ENCODE measurements at places on chromosomes 4 and X.
A peak's percentile ranks its signal among the peaks of the same experiment; 100 is the strongest.

- DNase-seq = no peak
These were observed 99.6 kb upstream of the TMEM150C start for GRCh38 chr4:82661181-82661992.

GRCh38 chr4:149160370-149160769 is 655.3 kb downstream of the IQCM start:
- no peak for DNase-seq

DNA sequence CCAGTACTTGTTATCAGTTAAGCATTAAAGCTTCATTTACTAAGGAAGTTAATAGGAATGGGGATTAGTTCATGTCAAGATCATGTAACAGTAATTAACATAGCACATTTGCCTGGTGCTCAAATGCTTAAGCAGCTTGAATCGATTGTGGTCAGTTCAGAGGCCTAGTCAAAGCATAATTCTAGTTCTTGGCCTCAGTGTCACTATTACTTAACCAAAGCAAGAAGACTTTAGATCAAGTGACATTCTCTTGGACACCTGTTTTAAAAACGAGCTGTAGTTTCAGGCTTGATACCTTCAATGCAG is 115.2 kb upstream of the BMPR1B start:
- no peak for DNase-seq

- DNase-seq = peak; percentile 19
These were observed 12.2 kb downstream of the ARHGEF6 start for GRCh38 chrX:136768469-136769084.

- DNase-seq = no peak
These were observed 135.6 kb downstream of the EVC2 start for GRCh38 chr4:5572751-5573150.

- DNase-seq = no peak
These were observed 60.8 kb upstream of the TMEM33 start for GRCh38 chr4:41874398-41874797.

GRCh38 chr4:181939199-181939945 is 303.8 kb upstream of the TENM3 start:
- DNase-seq = no peak

GRCh38 chr4:151324752-151325110 is 674 bp downstream of the SH3D19 start:
- peak; percentile 48 for DNase-seq

- no peak for DNase-seq
These were observed 13.9 kb downstream of the ANAPC10 start for GRCh38 chr4:145083891-145084605.

DNA sequence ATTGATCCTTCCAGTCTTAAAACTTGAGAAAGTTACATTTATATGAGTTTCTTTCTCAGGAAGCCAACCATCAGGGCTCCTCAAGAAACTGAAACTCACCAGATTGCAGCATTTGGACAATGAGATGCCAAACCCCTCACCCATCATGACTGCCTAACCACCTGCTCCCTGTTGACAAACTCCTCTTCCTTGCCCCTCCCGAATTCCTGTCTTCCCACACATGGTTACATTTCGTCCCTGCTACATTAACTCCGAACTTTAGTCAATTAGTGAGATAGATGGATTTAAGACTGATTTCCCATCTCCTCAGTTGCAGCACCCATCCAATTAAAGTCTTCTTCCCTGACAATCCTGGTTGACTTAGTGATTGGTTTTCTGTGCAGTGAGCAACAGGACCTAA is 118.7 kb downstream of the ZNF330 start:
- no peak for DNase-seq

DNA sequence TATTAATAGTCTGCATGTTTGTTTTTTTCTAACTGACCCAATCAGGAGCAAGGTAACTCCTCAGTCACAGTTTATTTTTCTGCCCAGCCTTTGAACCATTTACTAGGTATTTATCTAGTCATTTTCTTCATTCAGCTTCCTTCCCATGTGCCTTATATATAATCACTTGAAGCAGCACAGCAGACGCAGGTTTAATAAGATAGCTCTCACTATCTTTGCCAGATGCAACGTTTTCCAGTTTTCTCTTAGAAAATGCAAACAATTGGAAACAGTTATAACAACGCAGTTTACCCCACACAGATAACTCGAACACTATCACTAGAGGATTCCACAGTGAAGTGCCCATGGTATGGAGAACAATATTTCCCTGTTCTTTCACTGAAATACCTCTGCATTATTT is 56.4 kb upstream of the NFKB1 start:
- DNase-seq = no peak

DNA sequence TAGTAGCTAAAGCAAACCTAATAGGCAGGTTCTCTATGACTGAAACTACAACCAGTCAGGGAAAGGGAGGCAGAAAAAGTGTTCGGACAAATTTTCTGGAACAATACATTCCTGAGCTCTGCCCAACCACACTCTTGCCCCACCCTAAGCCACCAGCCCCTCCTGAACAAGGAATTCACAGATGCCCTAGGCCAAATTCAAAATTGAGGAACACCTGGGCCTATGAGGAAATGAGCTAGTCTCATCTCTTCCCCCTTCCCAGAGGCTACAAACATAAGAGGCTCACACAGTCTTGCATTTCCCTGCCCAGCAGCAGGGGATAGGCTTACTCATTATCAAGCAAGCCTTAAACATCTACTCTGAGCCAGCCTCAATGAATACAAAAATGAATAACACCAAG is 284.7 kb downstream of the ZNF674 start:
- DNase-seq = no peak

GRCh38 chr4:110781944-110782343 is 159.1 kb upstream of the PITX2 start:
- no peak for DNase-seq

GRCh38 chrX:118153270-118153669 is 36.7 kb upstream of the KLHL13 start:
- no peak for DNase-seq

GRCh38 chr4:157172011-157172410 is 48.5 kb upstream of the GRIA2 start:
- DNase-seq = no peak

- no peak for DNase-seq
These were observed 23.7 kb downstream of the ELF4 start for GRCh38 chrX:130086447-130087206.

DNA sequence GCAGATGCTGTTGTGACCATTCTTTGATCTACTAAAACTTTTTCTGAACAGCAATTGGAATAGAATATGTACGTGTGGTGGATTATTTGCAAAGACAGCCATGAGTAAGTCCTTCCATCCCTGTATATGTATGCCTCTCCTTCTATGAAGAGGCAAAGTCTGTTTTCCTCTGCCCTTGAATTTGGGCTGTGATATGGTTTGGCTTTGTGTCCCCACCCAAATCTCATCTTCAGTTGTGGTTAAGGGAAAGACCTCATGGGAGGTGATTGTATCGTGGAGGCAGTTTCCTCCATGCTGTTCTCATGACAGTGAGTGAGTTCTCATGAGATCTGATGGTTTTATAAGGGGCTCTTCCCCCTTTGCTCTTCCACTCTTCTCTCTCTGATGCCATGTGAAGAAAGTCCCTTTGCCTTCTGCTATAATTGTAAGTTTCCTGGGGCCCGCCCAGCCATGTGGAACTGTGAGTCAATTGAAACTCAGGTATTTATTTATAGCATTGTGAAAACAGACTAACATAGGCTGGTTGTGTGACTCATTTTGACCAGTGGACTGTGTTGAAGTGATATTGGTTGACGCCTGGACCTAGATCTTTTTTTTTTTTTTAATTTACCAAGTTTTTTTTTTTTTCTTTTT is 108.3 kb upstream of the CAMK2D start:
- no peak for DNase-seq

GRCh38 chrX:18426004-18426320 is 554 bp downstream of the CDKL5 start:
- DNase-seq = peak; percentile 35

DNA sequence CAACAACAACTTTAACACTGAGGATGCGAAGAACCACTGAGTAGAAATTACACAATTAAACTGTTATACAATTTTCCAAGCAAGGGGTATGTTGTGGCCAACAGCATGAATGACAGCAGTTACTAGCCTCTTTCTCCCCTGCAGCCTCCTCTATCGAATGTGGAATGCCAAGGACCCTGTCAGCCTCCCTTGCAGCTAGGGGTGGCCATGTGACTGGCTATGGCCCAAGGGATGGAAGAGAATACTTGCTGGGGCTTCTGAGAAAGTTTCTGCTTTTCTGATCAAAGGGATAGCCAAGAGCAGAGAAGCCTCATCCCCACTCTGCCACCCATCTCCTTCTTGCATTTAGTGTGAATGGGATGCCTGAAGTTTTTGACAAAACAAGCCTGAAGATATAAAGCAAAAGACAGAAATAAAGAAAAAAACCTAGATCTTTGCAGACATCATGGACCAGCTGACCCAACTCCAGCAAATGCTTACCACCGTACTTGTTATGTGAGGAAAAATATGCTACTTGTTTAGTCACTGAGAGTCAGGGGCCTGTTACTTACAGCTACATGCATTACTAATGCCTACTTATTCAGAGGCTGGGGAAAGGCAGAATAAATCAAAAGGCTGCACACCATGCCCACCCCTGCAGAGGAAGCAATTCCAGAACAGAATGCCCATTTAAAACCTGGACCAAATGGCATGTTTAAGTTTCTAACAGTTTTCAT is 32.0 kb downstream of the DCTD start:
- DNase-seq = no peak

DNA sequence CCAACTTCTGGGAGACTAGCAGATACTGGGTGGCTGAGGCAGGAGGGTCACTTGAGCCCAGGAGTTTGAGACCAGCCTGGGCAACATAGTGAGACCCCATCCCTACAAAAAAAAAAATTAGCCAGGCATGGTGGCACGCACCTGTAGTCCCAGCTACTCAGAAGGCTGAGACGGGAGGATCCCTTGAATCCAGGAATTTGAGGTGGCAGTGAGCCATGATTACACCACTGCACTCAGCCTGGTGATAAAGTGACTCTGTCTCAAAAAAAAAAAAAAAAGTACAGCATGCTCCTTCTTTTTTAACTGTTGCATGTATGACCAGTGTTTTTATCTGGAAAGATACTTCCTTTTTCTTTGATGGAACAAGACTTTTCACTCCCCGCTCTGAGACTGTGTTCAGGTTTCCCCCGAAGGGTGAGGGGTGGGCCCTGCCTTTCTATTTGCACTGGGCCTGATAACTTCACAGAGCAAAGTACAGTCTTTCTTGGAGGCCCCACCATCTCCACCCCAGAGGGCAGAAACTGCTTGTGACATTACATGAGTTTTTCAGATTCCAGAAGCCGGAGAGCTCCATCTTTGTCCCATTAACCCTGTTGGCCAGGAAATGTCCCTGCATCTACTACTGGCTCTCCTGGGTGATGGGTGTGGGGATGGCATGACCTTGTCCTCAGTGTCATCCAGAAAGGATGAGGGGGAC is 35.2 kb downstream of the NYX start:
- DNase-seq = peak; percentile 55

GRCh38 chr4:101304916-101305315 is 42.4 kb downstream of the PPP3CA start:
- no peak for DNase-seq

Data from stomach (tissue), 19 donors.